ENCODE measurements at places on chromosomes 6 and 20.

- no peak for DNase-seq
Observed at GRCh38 chr6:156957931-156958547, 180.9 kb downstream of the ARID1B start.

- DNase-seq, result no peak
Observed at GRCh38 chr6:84641076-84641475, 123.3 kb downstream of the TBX18 start.

GRCh38 chr6:68632734-68633133 is 2.3 kb upstream of the ADGRB3 start:
- no peak for DNase-seq

GRCh38 chr6:41936073-41936837 is 5.4 kb downstream of the CCND3 start:
- peak; percentile 92 for DNase-seq

GRCh38 chr20:57346477-57346876 is 4.6 kb upstream of the RAE1 start:
- DNase-seq, result peak; percentile 64

- no peak for DNase-seq
Observed at GRCh38 chr6:37106051-37106363, 63.9 kb upstream of the PIM1 start.

DNA sequence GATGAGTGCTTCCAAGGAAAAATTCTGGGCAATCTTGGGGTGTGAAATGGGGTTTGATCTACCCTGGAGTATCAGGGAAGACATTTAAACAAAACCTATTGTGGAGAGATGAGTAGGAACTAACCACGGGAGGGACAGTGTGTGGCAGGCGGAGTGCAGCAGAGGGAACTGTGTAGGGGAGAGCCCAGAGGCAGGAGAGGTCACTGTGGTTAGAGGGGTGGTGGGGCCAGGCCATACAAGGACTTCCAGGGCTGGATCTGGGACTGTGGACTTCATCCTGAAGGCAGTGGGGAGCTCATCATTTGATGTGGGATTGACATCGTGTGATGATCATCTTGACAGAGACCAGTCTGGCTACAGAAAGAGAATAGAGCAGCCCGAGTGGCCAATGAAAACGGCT is 89.0 kb downstream of the TOX2 start:
- DNase-seq, result no peak

DNA sequence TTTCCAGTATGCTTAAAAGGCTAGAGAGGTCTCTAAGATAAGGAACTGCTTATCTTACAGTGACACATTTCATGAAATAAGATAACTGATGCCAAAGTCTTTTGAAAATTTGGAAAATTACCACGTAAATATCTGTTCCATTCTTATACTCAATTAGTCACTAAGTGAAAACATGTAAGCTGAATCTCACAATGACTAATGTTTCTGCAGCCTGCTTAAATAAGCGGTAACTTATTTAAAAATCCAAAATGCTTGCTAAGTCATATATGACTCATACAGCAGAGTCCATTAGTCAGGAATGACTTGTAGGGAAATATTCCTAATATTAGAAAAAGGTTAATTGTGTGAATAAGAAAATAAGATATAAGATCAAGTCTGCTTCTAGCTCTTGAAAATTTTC is 27.8 kb upstream of the LGSN start:
- peak; percentile 60 for DNase-seq

- DNase-seq, result no peak
Observed at GRCh38 chr20:9204979-9205378, 136.1 kb downstream of the PLCB4 start.

DNA sequence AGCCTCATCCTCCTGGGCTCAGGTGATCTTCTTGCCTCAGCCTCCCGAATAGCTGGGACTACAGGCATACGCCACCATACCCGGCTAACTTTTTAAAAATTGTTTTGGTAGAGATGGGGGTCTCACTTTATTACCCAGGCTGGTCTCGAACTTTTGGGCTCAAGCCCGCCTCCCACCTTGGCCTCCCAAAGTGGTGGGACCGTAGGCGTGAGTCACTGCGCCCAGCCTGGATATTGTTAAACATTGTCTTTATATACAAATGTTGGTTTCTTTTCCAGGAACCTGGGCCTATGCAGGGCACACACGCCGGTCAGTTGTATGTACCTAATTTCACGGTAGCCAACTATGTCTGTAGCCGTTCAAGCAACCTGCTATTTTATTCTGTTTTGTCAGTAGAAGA is 60.1 kb downstream of the SYNJ2 start:
- no peak for DNase-seq

- no peak for DNase-seq
Observed at GRCh38 chr20:58459058-58459750, 56.0 kb downstream of the APCDD1L start.

GRCh38 chr6:105898286-105898685 is 187.8 kb upstream of the PRDM1 start:
- DNase-seq, result no peak

DNA sequence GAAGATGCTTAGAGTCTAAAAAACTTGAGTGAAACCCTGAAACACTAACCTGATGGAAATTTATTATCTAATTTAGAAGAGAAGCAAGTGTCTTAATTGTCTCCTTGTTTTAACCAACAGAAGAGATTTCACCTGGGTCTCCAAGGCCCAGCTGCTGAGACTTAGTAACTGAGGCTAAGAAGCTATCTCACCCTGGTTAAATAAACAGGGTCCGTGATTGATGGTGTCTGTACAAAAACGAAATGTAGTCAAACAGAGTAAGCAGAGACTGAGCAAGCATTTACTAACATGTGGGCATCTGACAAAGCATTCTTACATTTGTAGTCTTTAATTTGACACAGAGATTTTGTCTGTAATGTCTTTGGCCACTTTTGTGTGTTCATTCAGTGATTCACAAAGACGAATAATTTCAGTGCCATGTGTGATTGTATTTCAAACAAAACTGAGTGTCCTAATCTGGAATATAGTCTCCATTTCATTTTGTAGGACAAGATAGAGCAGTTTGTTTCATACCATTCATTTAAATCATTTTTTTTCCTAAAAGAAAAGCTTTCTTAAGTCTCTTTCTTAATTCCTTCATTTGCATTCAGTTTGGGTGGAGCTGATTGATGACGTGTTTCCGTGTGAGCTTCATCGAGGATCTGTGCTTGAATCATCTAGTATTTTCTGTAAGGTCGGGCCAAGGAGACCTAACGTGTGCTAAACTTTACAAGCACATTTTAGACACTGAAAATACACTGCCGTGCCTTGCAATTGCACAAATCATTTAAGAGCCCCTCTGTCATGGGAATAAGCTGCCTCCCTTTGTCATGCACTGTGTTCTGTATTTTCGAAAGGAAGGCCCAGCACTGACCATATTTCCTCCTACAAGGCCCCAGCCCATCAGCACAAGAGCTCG is 170.6 kb upstream of the QKI start:
- DNase-seq, result no peak

DNA sequence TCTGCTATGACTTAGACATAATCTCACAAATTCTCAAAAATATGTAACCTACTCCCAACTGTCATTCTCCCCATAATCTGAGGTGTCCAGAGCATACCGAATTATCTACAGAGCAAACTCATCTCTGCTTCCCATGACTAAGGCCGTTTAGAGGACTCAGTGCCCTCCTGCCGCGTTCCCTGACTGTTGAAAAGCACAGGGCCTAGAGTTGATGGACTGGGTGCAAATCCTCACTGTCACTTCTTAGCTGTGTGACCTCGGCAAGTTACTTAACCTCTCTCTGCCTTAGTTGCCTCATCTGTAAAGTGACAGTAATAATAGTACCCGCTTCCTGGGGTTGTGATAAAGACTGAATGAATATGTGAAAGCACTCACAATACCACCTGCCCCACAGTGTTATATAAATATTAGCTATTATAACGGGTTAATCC is 4.7 kb upstream of the TUBB2A start:
- no peak for DNase-seq

DNA sequence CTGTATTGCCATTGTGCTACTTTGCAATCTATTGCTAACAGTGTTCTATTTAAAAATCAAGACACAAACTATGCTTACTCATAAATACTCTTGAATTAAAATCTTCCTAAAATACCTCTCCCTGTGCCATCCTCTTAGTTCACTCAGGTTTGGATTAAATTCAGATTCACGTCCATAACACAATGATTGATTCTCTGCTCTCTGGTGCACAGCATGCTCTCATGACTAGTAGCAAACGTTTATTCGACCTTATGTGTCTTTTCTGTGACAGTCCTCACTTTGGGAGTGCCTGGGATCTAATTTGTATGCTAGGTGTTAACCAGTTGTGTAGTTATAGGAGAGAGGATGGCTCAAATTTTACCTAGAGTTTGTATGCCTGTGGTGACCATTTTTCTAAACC is 270.4 kb upstream of the FKBP1C start:
- DNase-seq, result no peak

DNA sequence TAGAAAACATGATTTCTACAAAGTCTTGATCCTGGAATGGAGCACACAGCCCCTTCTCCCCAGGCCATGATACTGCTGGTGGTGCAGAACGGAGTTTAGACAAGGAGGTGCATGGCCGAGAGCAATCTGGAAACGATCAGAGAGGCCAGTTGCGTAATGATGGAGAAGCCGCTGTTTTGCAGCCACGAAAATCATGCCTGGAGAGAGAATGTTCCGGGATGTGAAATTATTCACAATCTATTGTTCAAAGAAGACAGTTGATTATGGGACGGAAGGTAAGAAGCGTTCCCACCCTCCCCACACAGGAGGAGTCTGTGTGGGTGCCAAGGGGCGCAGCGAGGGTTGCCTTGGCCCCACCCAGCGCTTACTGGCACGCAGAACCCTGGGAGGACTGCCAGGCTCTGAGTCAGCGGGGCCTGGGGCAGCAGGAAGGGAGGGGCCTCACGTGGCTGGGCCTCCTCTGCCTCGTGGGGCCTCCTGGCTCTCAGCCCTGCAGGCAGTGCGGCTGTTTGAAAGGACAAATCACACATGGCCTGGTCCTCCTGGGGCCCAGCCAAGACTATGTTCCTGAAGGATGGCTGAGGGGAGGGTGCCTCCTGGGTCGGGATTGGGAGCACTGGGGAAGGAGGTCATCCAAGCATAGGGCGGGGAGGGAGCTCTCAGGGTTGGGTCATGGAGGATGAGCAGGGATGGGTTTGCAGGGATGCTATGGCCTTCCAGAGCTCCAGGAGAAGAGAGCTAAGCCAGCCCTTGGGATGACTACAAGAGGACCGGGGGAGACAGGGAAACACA is 8.7 kb upstream of the AP5S1 start:
- peak; percentile 98 for DNase-seq

DNA sequence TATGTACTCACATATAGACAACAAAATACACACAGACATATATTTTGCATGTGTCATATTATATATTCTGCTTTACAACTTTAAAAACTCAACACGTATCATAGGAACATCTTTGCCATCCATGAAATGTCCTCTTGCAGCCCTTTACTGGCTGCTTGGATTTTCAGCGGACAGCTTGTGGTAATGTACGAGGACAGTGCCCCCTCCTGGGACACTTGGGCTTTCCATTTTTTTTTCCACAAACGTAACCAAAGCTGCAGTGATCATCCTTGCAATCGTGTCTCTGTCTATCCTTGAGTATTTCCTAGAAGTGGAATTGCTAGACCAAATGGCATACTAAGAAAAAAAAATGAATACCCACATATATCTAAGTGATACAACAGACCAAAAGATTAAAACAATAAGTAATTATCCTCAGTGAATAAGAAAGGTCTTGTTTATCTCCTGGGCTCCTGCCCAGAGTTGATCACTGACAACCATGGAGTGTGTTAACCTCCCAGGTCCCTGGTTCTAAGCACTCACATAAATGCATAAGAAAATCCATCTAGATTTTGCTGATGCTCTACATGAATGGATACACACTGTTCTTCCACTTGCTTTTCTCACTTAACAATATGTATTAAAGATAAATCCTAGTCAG is 18.1 kb downstream of the BPI start:
- peak; percentile 35 for DNase-seq

DNA sequence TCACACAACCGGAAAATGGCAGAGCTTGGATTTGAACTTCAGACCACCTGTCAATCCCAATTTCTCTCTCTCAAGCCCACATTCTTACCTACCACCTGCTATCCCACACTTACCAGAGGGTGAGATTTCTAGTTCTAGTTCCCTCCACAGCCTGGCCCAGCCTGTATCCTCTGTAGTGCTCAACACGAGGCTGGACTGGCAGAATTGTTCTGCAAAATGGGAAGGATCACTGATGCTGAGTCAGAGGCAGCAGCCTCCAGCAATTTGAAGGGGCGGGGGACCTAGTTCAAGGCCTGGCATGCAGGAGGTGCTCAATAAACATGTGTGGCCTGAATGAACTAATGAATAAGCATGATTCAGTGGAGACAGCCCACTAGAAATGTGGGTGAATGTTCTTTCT is 53.6 kb upstream of the TTPAL start:
- no peak for DNase-seq

DNA sequence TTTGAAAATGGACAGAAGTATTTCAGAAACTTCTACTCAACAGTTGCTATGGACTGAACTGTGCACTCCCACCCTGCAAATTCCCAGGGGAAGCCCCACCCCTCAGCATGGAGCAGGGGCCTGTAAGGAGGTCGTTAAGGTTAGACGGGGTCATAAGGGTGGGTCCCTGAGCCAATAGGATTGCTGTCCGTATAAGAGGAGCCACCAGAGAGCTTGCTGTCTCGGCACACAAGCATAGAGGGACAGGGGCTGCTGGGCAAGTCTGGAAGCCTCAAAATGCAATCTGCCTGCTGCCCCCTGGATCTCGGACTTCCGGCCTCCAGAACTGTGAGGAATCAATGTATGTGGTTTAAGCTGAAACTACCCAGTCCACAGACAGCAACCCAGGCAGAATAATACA is 37.4 kb upstream of the AFDN start:
- no peak for DNase-seq

- DNase-seq, result no peak
Observed at GRCh38 chr6:115495184-115495583, 565.5 kb downstream of the FRK start.

DNA sequence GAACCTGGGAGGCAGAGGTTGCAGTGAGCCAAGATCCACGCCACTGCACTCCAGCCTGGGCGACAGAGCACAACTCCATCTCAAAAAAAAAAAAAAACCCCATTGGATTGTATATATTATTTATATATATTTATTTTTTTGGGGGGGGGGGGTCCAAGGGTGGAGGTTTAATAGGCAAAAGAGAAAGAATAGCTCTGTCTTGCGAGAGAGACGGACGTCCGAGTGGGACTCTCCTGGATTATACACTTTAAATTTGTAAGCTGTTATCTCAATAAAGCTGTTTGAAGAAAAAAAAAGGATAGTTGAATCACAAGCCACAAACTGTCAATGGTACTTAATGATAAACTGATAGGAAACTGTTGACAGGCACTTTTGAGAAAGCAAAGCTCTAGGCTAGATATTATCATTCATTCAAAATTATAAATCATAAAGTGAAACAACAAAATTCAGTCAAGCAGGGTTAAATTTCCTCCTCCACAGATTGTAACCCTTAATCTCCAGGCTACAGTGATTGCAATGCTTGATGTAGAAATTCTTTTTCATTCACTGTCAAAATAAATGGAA is 20.3 kb downstream of the EIF2S2 start:
- no peak for DNase-seq

DNA sequence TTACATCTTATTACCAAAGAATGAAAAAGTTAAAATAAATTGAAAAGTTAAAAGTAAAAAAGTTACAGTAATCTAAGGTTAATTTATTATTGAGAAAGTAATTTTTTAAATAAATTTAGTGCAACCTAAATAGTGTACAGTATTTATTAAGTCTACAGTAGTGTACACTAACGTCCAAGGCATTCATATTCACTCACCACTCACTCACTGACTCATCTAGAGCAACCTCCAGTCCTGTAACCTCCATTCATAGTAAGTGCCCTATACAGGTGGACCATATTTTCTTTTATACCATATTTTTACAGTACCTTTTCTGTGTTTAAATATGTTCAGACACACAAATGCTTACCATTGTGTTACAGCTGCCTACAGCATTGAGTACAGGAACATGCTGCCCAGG is 624.7 kb upstream of the NOX3 start:
- no peak for DNase-seq

GRCh38 chr6:29005183-29005885 is at the start of gene ZNF311:
ZNF311 (minus strand) TSS chr6:29005315; CDS start chr6:29003954, 1,361 bp downstream.
- DNase-seq, result no peak

All from AG09309 (cell line).